CD4-positive, alpha-beta memory T cell (primary cell): ENCODE measurements at places on chromosomes 5 and 9.

DNA sequence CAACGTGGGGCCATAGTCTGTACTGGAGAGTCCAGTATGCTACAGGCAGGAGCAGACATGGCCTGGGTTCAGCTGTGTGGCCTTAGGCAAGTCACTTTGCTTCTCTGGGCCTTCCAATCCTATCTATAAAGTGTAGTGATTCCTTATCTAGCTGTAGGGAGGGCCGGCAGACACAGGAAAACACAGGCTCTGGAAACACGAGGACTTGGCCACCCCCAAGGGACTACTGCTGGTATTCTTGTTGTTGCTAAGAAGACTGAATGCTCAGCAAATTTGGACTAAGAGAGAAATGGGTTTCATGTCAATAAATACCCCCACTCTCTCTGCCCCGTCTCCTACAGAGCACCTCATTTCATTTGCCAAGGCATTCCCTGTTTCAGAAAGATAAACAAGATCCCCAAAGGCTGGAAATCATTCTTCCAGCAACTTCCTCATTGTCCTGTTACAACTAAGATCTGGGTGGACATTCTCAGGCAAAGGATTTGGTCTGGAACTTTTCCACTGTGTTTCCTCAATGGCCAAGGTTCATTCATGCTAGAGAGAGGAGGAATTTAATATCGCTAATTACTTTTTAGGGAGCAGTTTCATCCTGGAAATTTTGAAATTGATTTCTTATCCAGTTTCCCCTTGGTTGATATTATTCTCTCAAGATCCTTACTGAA lies 105.8 kb downstream of the GABBR2 start:
- no peak for DNase-seq

GRCh38 chr5:170173647-170174046 lies 59.1 kb upstream of the C5orf58 start:
- DNase-seq, result no peak

GRCh38 chr5:168401880-168402279 lies 84.4 kb upstream of the RARS1 start:
- DNase-seq, result no peak

- no peak for DNase-seq
Measured at GRCh38 chr9:12923468-12924009, 148.7 kb downstream of the LURAP1L start.

DNA sequence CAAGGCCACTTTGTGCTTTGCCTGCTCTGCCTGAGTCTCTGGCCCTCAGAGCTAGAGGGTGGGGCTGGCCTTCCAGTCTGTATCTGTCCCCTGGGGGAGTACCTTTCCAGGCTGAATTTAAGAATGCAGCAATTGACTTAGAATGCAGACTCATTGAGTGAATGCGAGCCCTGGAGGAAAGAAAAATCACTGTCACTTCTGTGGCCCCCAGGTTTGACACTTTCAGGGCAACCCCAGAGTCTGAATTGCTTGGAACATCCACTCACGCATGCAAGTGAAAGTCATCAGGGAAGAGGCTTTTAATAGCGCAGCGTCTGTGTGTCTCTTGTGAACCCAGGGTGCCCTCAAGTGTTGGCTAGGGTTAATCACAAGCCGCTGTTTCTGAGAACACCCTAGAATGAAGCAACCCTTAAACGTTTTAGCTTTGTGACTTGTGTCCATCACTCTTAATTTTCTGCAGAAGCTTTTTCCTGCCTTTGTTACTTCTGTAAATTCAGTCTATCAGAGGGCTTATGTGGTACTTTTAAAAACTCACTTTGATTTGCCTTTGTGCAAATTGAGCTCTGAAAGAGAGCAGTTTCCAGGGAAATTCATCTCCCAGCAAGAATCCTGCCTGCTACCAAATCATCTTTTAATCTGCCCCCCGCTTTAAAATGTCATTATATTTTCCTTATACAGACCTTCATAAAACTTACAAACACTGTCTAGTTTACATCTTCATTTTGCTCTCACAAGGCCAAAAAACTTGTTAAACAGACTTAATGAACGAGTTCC lies 146.8 kb upstream of the IQGAP2 start:
- peak; percentile 64 for DNase-seq

- no peak for DNase-seq
Measured at GRCh38 chr5:44660251-44660650, 148.5 kb upstream of the MRPS30 start.

GRCh38 chr9:33288828-33289483 lies 1.4 kb upstream of the NFX1 start:
- peak; percentile 40 for DNase-seq

DNA sequence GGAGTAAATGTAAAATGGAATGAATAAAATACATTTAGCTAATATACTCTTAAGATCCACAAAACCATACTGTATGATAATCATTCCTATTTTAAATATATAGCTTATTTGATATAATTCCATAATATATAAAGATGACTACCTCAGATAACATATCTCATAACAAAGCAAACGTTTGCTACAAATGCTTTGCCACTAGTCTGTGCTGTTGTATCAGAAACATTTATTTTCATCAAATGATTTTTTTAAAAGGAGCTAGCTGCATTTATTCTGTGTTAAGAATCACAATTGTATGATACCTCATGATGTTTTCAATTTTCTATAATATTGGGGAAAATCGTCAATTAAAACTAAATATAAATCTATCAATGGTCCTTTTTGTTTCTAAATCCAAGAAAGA lies 567.2 kb downstream of the PTPRD start:
- no peak for DNase-seq

GRCh38 chr5:140224658-140225057 lies 49.7 kb downstream of the CYSTM1 start:
- DNase-seq, result no peak

GRCh38 chr9:104075801-104076753 lies 18.0 kb upstream of the SMC2 start:
- no peak for DNase-seq

- no peak for DNase-seq
Measured at GRCh38 chr5:74938250-74938933, 72.2 kb upstream of the FAM169A start.

DNA sequence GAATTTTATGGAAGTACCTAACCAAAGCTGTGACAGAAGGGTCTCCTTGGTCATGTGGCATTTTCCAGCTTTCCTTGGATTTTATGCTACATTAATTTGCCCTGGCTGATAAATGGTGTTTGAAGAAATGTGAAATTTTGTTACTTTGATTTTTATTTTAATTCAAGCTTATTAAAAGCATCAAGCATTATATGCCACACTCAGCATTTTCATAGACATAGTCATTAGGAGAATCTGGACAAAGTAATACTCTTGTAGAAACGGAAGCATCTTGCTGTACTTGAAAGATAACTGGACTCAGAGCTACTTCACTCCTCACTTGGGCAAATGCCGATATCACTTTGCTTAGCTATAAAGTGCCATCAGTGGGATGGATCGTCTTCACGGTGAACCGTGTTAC lies 54.2 kb downstream of the INIP start:
- no peak for DNase-seq

DNA sequence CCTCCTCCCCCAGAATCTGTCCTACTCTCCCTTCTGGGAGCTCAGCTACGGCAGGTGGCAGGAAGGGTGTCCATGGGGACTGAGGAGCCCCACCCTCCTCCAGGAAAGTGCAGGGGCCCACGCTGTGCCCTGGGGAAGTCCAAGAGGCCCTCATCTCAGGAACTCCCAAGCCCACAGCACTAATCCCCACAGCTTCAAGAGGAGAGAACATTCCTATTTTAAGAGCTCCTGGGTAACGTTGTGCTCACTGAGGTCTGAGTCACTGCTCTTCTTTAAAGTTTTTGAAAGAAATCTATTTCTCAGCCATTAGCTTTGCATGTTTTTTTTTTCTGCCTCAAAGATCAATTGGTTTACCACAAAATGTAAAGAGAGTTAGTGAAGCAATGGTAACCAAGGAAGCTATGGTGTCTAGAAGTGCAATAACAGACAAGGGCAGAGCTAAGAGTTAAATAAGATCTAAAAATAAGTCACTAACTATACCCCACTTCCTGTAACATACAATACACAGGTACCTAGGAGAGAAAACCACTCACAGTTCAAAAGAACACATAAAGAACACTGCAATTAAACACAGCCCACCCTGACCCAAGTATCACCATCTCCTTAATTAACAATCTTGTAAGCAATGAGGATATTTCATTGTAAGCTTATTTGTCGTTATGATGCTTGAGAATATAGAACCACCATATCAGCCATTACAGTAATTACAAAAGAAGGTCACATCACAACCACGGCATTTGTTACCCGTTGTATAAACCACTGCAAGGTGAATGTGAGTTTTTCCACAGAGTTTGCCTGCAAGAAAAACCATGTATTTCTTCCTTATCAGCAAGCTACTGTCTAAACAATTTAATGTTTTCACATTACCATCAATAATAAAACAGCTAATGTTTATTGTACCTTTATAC lies 382.3 kb upstream of the SLC30A5 start:
- DNase-seq, result no peak

- DNase-seq, result no peak
Measured at GRCh38 chr5:133289686-133290367, 238.0 kb downstream of the HSPA4 start.

DNA sequence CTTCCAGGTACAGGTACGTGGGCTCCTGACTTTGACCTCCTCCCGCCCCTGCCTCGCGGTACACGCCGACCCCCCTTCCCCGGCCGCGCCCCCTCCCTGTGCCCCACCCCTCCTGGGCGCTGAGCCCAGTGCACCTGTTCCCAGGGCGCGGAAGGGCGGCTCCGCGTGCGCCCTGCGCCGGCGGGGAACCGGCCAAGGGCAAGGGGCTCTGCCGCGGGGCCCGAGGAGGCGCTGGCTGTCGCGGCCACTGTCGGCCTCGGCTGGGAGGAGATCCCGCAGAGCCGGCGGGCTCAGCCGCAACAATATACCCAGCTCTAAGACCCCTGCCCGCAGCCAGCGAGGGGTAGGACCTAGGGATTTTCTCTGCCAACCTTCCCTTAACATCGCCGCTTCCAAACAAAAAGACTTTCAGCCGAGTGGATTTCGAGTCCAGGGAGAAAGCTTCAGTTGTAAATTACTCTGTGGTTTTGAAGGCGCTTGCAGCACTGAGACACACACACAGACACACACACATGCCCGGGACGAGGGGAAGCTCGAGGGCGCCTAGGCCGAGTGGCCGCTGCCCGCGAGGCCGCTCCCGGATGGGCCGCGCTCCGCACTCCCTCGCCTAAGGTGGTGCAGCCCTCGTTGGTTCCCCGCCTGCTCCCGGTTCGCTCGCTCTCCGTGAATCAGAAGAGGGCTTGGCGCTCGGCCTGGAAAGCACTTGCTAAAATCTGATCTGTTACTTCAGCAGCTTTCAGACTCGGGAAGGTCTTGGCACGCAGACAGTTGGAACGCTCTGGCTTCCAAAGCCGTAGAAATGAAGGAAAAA lies 1.2 kb downstream of the FGF18 start:
- DNase-seq, result no peak

- no peak for DNase-seq
Measured at GRCh38 chr5:10448754-10449360, 7.2 kb downstream of the ROPN1L start.

DNA sequence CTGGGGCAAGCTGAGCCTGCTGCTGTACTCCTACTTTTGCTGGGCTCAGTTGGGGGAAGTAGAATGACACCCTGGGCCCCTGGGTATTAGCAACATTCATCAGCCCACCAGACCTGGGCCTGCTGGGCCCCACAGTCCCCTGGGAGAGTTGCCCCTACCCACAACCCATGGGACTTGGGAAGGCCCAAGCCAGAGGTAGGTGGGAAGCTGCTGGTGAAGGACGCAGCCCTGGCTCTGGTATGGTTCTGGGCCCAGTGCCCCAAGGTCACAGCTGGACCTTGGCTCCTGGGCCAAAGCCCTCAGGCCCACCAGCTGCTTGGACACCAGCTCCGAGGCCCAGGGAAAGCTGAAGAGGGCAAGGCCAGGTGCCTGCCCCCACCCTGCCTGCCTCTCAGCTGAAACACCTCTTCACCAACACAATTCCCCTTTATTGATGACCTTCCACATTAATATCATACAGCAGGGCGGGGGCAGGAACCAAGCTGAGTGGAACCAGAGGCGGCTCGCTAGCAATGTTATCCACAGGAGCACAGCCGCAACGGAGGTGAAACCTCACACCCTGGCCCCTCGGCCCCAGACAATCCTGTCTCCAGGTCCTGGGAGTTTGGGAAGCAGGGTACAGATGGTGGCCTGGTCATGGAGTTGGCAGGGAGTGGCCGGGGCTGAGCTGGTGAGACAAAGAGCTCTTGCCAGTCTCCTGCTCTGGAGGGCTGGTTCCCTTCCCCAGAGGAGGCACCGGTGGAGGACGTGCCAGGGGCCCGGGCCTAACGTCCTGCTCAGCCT lies 13.7 kb downstream of the DOLPP1 start:
- peak; percentile 8 for DNase-seq

- peak; percentile 65 for DNase-seq
Measured at GRCh38 chr9:34252670-34253459, 74.0 kb downstream of the UBAP1 start.

DNA sequence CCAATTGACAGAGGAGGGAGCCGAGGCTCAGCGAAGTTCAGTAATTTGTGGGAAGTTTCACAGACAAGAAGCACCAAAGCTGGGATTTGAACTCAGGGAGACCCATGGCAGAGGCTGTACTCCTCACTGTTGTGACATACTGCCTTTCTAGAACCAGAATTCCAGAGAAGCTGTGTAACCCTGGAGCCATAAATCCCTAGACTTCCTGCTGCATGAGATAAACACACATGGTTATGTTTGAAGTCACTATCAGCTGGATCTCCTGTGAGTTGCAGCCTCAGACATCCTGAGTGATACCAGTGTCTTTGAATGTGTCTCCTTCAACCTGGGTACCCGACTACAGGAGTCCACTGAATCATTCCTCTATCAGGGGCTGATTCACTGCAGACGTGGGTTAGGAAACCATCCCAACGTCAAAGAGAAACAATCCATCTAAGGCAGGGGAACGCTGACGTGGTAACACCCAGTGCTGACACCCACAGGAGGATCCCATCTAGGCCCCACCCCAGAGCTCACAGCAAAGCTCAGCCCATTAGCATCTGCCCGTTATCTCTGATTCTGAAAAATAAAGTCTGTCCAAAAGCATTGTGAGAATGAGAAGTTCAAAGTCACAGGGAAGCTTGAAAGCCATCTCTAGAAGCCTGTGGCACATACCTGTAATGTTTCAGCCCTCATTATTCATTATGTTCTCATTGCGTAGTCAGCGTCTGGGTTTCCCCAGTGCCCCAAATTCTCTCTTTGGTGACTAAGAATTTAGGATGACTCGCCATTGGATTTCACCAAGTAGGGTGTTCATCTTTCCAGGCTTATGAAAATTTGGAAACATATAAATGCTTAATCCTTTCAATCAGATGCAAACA lies 36.3 kb upstream of the BASP1 start:
- DNase-seq, result no peak

DNA sequence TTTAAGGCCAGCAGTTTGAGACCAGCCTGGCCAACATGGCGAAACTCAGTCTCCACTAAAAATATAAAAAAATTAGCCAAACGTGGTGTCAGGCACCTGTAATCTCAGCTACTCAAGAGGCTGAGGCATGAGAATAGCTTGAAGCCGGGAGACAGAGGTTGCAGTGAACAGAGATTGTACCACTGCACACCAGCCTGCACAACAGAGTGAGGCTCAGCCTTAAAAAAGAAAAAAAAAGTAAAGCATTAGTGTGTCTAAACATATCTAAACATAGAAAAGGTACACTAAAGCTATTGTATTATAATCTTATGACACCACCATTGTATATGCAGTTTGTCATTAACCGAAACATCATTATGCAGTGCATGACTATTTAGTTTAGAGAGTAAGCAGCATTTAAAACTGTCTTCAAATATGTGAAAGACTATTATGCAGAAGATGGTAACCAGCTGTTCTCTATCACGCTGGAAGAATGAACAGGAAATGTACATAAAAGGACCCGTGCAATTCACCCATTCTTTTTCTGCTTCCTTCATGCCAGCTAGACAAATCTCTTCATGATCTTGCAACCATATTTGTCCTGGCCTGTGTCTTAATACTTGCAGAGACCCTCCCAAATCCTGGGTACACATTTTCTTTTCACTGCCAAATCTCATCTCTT lies 58.6 kb downstream of the ITGA1 start:
- no peak for DNase-seq
